Stimulated activated CD4-positive, alpha-beta T cell treated with anti-CD3 and anti-CD28 coated beads, Interleukin-4, amount 100 ng/mL, for 4 hours (primary cell): ENCODE measurements at places on chromosomes 1 and 21.

DNA sequence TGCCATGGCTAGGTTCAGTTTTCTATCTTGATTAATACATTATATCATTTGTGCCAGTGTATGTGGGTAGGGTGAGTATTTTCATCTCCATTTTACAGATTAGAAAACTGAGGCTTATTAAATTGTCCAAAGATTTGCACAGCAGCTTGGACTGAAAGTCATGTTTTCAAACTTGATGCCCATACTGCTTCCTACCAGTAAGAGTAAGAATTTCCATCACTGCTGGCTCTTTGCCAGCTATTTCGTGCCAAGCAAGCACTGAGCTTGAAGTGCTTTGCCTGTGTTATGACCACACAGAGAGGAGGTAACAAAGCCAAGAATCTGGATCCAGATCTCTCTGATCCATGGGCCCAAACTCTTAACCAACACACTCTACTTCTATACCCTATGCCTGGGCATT, 295.0 kb downstream of the VAV3 start:
- no peak for DNase-seq

- DNase-seq, result no peak
Measured at GRCh38 chr1:15735304-15736037, 587 bp upstream of the SLC25A34 start.

DNA sequence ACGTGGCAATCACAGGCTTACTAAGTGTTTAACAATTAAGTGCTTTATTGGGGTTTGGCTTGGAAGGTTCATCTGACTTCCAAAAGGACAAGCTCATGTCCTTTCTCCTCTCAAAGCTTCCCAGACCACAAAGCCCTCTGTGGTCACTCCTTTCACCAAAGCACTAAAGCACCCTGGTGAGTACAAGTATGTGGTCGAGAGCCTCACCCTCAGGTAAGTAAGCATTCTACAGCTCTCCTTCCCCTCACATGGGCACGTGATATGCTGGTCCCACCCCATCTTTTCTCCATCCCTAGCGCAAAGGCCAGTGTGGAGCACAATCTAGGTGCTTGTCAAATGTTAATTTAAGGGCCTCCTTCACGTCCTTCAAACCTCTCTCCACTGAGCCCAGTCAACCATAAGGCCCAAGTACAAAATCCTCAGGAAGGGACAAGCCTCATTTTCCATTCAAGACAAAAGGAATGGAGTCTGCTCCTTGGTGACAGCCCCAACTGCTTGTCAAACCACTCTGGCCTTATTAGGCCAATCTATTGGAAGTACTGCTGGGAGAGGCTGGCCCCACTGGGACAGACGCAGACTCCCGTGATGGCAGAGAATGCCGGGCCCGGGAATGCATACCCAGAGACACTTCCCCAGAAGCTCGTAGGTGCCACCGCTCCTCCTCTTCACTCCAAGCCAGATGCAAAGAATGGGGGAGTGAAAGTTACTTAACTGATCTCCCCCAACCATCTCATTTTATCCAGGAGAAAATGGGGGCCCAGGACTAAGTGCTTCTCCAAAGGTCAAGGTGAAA, 7.8 kb downstream of the STMN1 start:
- DNase-seq, result no peak

GRCh38 chr1:67460676-67461500, 30.7 kb upstream of the SERBP1 start:
- no peak for DNase-seq

DNA sequence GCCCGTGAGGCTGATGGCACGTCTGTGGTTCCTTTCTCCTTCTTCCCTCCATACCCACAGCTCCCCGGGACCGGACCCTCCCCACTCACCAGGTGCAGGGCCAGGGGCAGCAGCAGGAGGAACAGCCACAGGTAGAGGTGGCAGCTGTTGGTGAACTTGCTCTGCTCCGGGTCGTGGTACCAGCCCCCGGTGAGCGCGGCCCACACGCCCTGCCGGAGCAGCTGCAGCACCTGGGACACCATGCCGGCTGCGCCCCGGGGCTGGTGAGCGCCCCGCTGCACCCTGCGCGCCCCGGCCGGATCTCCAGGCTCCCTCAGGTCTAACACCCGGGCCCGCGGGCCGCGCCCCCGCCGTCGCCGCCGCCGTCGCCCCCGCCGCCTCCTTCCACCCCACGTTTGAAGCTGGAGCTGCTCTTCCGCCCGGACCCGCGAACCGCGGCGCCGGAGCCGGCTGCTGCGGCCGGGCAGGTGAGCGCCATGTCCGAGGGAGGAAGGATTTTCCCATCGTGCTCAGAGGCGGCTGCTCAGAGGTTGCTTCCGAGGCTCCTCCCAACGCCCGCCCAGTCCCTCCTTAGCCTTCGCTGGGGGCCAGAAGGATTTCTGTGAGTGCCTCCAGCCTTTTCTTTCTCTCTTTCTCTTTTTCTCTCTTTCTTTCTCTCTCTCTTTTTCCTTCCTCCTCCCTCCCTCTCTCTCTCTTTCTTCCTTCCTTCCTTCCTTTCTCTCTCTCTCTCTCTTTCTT, at the start of gene PCNX2:
Gene PCNX2 (minus strand): TSS at position 489 of the 738 bp plus-strand sequence. CDS start 247 bp downstream, at position 242.
- peak; percentile 67 for DNase-seq

DNA sequence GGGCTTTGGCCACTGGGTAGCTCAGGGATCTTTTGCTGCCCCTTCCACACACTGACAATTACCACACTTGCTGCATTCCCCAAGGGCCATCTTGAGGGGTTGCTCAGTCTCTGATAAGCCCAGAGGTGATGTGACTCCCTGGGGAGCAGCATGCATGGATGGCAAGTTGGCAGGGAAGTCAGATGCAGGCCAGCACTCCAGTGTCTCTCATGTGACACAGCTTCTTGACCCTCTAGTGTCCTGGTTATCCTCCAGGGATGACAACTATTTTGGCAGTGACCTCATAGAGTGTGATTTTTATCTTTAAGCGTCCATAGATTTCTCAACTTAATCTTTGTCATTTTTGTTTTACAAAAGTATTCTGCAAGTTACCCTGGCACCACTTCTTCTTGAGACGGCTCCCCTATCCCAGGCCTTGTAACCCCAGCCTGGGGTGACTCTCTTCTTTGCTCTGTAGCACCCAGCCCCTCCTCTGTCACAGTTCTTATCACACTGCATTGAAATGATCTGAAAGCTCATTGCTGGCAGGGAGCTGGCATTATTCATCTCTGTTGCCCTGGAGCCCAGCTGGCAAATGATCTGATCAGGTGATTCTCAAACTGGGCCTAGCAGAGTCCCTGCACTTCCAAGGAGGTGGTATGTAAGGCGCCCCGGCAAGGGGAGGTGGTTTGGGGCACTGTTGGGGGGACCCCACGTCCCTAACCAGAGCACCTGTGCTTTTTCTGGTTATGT, 72.6 kb downstream of the TENT5C start:
- no peak for DNase-seq

GRCh38 chr1:168064216-168064615, 72.5 kb downstream of the GPR161 start:
- no peak for DNase-seq

- DNase-seq, result no peak
Measured at GRCh38 chr1:56199956-56200355, 379.4 kb downstream of the PLPP3 start.

DNA sequence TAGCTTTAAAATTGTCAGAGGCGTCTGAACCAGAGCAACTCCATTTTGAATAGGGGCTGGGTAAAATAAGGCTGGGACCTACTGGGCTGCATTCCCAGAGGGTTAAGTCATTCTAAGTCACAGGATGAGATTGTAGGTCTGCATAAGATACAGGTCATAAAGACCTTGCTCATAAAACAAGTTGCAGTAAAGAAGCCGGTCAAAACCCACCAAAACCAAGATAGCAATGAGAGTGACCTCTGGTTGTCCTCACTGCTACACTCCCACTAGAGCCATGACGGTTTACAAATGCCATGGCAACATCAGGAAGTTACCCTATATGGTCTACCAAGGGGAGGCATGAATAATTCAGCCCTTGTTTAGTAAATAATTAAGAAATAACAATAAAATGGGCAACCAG, 143.6 kb downstream of the GABPA start:
- no peak for DNase-seq

DNA sequence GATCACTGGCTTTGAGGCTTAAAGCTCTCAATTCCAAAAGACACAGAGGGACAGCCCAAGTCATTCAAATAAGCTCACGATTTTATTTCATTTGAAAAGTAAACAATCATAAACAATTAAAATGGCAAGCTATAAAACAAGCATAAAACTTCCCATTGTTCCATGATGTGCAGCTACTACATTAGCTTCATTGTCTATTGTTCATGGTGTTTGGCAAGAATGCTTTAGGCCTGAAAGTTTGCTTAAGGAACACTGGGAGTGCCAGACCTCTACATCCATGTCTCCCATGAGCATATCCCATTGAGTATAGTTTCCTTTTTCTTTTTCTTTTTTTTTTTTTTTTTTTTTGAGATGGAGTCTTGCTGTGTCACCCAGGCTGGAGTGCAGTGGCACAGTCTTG, 286.1 kb upstream of the ESRRG start:
- DNase-seq, result no peak

DNA sequence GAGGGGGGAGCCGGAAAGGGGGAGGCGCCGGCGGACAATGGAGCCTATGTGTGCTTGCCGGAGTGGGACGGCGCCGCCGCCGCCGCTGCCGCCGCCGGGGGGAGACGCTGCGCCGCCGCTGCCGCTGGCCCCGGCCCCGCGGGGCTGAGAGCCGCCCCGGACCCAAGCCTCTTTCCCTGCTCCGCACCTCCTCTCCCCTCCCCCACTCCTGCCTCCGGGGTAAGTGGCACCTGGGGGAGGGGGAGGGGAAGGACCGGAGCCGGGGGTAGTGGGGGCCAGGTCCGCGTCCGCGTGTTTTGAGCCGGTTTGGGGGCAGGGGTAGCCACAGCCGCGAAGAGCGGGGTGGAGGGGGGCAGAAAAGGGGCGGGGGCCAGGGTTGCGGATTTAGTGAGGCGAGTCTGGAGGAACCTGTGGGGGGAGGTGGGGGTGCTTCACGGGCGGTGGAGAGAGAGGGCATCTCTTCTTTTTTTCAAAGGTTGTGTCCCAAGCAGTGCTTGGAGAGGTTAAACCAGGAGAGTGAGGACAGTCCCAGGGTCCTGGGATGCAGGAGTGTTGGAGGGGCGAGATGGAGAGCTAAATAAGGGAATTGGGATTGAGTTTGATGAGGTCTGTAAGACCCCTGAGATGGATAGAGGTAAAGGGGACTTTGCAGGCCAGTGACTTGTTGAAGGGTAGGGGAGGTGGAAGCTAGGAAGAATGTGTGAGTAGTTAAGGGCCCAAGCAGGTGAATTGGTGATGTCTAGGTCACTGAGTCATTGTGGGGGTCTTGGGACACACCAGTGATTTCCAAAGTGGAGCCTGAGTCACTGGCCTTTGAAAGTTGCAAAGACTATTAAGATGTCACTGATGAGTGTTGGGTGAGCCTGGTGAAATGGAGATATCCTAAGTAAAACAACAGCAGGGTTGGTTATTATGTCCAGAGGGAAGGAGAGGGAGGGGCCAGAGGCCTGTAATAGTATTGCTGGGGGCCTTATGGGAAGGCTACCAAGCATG, 59.1 kb downstream of the BCL9 start:
- peak; percentile 37 for DNase-seq

- no peak for DNase-seq
Measured at GRCh38 chr1:114032271-114033215, 53.3 kb downstream of the OLFML3 start.

- no peak for DNase-seq
Measured at GRCh38 chr1:15730936-15731335, 5.1 kb upstream of the SLC25A34 start.

- DNase-seq, result no peak
Measured at GRCh38 chr1:41399145-41399795, 38.0 kb downstream of the FOXO6 start.

DNA sequence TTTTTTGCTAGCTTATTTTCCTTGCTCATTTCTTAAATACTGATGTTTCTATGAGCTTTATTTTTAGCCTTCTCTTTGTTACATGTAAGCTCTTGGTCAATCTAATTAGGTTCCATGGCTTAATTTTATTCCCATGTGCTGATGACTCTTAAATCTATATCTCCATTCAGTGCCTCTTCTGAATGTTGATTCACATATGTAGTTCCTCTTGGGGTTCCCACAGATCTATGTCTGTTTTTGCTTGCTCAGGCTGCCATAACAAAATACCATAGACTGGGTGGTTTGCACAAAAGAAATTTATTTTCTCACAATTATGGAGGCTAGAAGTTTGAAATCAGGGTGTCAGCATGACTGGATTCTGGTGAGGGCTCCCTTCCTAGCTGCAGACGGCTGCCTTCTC, 58.3 kb upstream of the PLA2G4A start:
- DNase-seq, result no peak

DNA sequence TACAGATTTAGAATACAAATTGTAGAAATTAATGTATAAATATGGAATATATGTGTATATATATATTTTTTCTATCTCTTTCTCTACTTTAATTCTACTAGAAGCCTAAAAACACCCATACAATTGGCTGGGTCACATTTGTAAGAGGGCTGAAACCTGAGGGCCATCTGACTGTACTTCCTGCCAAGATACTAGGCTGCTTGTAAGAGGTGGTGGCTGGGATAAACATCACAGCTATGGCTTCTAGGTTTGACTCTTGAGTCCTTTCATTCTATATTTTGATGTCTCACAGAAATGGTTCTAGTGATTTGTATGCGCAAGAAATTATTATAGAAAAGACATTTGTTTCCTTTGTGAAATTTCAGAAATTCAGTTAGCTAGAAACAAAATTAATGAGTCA, 1155.2 kb upstream of the B3GALT2 start:
- DNase-seq, result no peak

- no peak for DNase-seq
Measured at GRCh38 chr1:214553142-214553710, 1.8 kb upstream of the PTPN14 start.

GRCh38 chr1:165905853-165906252, 78.4 kb downstream of the UCK2 start:
- no peak for DNase-seq

DNA sequence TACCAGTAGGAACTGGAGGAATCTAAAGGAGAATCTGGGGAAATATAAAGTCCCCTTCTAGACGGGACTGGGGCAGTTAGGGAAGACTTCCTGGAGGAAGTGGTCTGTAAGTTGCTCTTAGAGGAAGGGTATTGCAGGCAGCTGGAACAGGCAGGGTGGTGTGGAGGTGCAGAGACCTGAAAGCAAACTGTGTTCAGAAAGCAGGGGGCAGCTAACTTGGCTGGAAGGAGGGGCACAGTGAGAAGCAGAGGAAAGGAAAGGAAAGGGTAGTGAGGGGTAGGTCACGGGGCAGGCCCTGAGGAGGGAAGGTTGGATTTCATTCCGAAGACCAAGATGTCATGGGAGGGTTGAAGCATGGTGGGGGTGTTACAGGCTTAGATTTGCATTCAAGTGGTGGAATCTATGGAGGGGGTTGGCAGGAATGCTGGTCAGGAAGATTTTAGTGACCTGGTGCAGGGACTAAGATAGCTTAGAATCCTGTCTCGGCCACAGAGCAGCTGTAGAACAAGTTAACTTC, 240.7 kb downstream of the FOXD2 start:
- no peak for DNase-seq

- DNase-seq, result no peak
Measured at GRCh38 chr1:17569200-17570139, 30.0 kb downstream of the ARHGEF10L start.
